ENCODE measurements at places on chromosomes 2 and 18.

DNA sequence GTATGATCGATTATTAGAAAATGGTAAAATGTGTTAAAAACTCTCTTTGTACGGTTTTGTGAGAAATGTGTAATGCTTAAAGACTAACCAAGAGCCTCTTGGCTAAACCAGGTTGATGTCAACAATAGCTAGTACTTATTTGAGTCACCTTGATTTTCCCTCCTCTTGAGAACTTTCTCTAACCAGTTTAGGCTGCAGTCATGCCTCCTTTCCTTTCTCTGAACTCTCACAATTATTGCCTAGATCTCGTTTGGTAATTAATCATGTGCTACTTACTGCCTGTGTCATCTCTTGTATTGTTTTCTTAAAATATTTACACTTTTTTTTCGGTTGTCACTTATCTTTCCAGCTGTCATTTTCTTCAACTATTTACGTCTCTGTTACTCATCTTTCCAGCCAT lies 1.1 kb upstream of the EPC2 start:
- DNase-seq: no peak
- no peak overlapping the region for H3K27ac ChIP-seq
- no peak overlapping the region for H3K4me3 ChIP-seq
- H3K4me1 ChIP-seq: no peaks in the 10 kb centered on the region
- no peaks in the 10 kb centered on the region for H3K27me3 ChIP-seq

- H3K4me3 ChIP-seq: no peak overlapping the region
- DNase-seq: no peak
- no peaks in the 10 kb centered on the region for H3K36me3 ChIP-seq
- H3K4me1 ChIP-seq: no peaks in the 10 kb centered on the region
Measured at GRCh38 chr2:163173591-163173990, 335.0 kb upstream of the KCNH7 start.

DNA sequence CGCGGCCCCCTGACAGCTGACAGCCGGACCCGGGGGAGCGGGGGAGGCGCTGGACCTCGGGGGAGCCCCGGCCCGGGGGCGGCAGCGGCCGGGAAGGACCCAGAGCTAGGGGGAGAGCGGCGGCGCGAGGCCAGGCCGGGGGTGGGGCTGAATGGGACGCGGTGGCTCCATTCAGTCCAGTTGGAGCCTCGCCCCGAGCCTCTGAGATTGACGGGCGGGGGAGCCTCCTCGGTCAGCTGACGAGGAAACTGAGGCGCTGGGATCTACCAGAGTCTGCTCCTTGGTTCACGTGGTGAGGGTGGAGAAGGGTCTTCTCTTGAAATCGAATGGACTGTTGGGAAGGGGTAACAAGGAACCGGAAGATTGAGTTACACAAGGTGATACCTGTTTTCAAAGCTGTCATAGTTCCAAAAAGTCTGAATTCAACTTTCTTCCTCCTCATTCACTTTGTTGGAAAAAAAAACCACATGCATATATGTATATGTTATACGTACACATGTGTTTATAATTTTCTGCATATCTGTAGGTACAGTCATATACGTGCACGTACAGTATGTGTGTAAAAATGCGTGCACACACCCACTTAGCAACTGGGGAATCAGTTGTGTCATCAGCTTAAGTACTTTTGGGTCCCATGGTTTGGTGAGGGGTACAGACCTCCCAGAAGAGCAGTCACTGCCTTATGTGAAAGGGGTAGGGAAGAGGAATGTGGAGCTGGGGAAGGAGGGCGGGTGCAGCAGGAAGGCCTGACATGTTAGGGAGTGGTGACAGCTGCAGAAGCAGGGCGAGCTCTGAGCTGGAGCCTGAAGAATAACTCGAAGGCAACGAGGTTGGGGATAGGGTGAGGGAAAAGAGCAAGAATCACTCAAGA lies 628 bp downstream of the PPP1R7 start:
- no peak for DNase-seq
- no peaks in the 10 kb centered on the region for H3K36me3 ChIP-seq
- H3K27ac ChIP-seq: no peak overlapping the region

DNA sequence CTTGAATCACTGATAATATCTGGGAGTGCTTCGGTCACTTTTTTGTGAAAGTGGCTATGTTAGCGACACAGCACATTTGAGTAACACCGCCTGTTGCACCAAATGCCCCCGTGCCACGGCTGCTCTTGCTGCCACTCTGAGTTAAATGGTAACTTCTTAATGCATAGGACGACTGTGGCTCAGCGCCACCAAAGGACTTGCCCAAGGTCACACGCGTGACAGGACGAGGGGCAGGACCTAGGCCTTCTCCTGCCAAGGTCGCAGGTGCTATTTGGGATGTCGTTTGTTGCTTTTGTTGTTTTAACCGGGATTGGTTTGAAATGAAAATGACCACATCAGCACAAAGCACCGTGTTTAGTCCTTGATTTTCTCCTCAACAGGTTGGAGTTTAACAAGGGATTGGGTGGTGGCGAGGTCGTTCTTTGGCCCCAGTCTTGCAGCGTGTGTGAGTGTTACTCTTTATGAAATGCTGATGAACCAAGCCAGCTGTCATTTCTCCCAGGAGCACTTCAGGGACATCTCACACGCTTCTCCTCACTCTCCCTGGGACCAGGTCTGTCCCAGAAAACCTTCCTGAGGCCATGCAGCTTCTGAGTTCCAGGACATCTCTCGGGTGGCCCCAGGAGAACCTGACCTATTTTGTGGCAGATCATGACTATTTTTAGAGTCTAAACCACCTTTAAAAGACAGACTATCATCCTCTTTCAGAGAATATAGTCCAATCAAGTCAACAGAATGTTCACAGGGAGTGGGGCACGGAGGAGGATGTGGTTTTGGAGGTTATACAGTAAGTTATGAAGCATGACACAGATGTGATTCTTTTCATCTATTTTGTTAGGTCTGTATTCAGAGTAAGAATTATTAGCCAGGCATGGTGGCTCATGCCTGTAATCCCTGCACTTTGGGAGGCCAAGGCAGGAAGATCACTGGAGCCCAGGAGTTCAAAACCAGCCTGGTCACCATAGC lies 49.9 kb downstream of the MTCL1 start:
- H3K4me1 ChIP-seq: 0 out of 2 replicates have a peak, but pooled peaks cover 1% of the 10 kb centered on the region
- no peak overlapping the region for H3K4me3 ChIP-seq

GRCh38 chr2:166436189-166436588 lies 57.9 kb downstream of the SCN7A start:
- no peaks in the 10 kb centered on the region for H3K27me3 ChIP-seq
- H3K27ac ChIP-seq: no peak overlapping the region
- H3K36me3 ChIP-seq: no peaks in the 10 kb centered on the region
- no peak overlapping the region for H3K4me3 ChIP-seq
- H3K4me1 ChIP-seq: no peaks in the 10 kb centered on the region

GRCh38 chr2:79041032-79041448 lies 15.5 kb downstream of the REG3G start:
- peak; percentile 25 for DNase-seq
- no peaks in the 10 kb centered on the region for H3K4me1 ChIP-seq
- H3K27me3 ChIP-seq: no peaks in the 10 kb centered on the region

- DNase-seq: no peak
- no peak overlapping the region for H3K4me3 ChIP-seq
- no peaks in the 10 kb centered on the region for H3K4me1 ChIP-seq
- H3K27ac ChIP-seq: no peak overlapping the region
Measured at GRCh38 chr2:170144761-170145160, 33.2 kb upstream of the MYO3B start.

DNA sequence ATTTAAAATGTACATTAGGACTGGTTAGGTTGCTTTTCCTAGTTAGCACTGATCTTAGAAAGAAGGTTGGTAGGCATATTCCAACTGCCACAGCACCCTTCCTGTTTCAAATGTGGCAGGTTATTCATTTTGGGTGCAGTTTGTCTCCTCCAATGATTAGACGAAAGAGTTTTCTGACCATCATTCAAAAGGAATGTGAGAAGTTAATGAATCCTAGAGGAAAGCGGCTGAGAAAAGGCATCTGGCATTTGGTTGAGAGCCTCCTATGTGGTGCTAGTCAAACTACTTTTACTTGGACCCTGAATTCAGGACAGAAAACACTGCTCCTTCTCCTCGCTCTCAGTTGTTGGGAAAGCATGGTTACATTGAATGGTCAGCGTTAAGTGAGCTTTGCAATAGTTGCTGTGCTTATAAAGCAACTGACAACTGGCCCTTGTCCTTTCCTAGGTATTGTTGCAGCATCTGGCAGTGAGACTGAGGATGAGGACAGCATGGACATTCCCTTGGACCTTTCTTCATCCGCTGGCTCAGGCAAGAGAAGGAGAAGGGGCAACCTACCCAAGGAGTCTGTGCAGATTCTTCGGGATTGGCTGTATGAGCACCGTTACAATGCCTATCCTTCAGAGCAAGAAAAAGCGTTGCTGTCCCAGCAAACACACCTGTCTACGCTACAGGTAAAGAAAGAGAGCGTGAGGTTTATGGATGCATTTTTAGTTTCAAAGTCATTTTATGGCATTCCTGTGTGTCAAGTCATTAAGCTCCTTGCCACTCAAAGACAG lies 6.1 kb downstream of the TGIF1 start:
- no peak for DNase-seq
- H3K4me3 ChIP-seq: no peak overlapping the region
- peaks cover 2% of the 10 kb centered on the region for H3K4me1 ChIP-seq

- DNase-seq: no peak
- no peak overlapping the region for H3K4me3 ChIP-seq
- no peaks in the 10 kb centered on the region for H3K4me1 ChIP-seq
- H3K27ac ChIP-seq: no peak overlapping the region
- no peaks in the 10 kb centered on the region for H3K36me3 ChIP-seq
Measured at GRCh38 chr18:70998490-70998889, 709.6 kb downstream of the SOCS6 start.

DNA sequence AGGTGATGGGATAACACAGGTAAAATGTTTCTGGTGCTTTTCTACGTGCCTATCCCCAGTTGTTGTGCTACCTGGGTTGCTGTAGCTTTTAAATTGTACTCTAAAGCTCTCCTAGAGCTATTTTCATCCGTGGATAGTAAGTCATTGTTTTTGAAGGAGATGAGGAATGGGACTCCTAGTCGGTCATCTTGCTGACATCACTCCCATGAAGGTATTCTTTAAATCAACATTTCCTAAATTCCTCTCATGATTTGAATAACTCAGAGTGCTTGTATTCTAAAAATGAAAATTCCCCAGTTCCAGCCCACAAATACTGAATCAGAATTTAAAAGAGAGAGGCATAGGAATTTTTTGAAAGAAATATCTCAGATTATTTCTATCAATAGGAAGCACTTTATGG lies 44.3 kb downstream of the CCDC148 start:
- no peaks in the 10 kb centered on the region for H3K36me3 ChIP-seq
- H3K4me3 ChIP-seq: no peak overlapping the region
- DNase-seq: no peak
- no peak overlapping the region for H3K27ac ChIP-seq
- no peaks in the 10 kb centered on the region for H3K27me3 ChIP-seq

DNA sequence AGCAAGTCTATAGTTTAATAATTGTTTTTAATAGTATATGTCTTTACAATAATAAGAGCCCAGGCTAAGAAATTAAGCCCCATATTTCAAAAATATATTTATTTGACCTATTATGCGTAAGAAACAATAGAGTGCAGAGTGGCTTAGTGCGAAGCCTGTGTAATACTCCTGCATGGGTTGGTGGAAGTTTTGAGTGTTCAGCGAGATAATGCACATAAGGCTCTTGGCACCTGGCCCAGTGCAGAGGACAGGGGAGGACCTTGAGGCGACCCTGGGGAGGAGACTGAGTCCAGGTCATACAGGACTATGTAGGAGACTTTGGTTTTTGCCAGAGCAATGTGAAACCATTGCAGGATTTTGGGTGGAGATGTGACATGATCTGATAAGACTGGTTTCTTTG lies 132.4 kb upstream of the ST6GAL2 start:
- H3K4me1 ChIP-seq: no peaks in the 10 kb centered on the region
- DNase-seq: no peak
- no peaks in the 10 kb centered on the region for H3K36me3 ChIP-seq
- H3K4me3 ChIP-seq: no peak overlapping the region

- no peaks in the 10 kb centered on the region for H3K4me1 ChIP-seq
- DNase-seq: no peak
- H3K4me3 ChIP-seq: no peak overlapping the region
- H3K27me3 ChIP-seq: no peaks in the 10 kb centered on the region
Measured at GRCh38 chr18:71036783-71037182, 747.9 kb downstream of the SOCS6 start.

GRCh38 chr2:232838406-232838874 lies 31.6 kb upstream of the SNORC start:
- peaks cover 10% of the 10 kb centered on the region for H3K36me3 ChIP-seq
- DNase-seq: no peak
- no peaks in the 10 kb centered on the region for H3K27me3 ChIP-seq
- H3K4me1 ChIP-seq: no peaks in the 10 kb centered on the region

- no peak overlapping the region for H3K4me3 ChIP-seq
- no peaks in the 10 kb centered on the region for H3K36me3 ChIP-seq
- no peaks in the 10 kb centered on the region for H3K27me3 ChIP-seq
- H3K27ac ChIP-seq: no peak overlapping the region
- DNase-seq: no peak
Measured at GRCh38 chr2:26442301-26442700, 35.6 kb downstream of the OTOF start.

GRCh38 chr18:59834267-59834666 lies 65.5 kb upstream of the PMAIP1 start:
- no peak overlapping the region for H3K27ac ChIP-seq
- DNase-seq: no peak
- H3K36me3 ChIP-seq: no peaks in the 10 kb centered on the region

GRCh38 chr2:133169274-133169912 lies 398.9 kb downstream of the NCKAP5 start:
- no peaks in the 10 kb centered on the region for H3K36me3 ChIP-seq
- no peak overlapping the region for H3K27ac ChIP-seq
- no peaks in the 10 kb centered on the region for H3K4me1 ChIP-seq
- no peak for DNase-seq

- DNase-seq: no peak
- no peaks in the 10 kb centered on the region for H3K27me3 ChIP-seq
- H3K4me1 ChIP-seq: no peaks in the 10 kb centered on the region
- H3K36me3 ChIP-seq: no peaks in the 10 kb centered on the region
- no peak overlapping the region for H3K27ac ChIP-seq
Measured at GRCh38 chr2:241373446-241373845, 17.4 kb downstream of the FARP2 start.

- H3K27ac ChIP-seq: no peak overlapping the region
- no peak for DNase-seq
- H3K36me3 ChIP-seq: no peaks in the 10 kb centered on the region
- H3K4me3 ChIP-seq: no peak overlapping the region
- peaks cover 3% of the 10 kb centered on the region for H3K4me1 ChIP-seq
Measured at GRCh38 chr2:118375907-118376485, 287.7 kb downstream of the INSIG2 start.
